ENCODE measurements at places on chromosomes 13 and 19.

- no peak for DNase-seq
Observed at GRCh38 chr19:1851654-1852580, 3.6 kb upstream of the REXO1 start.

- peak; percentile 47 for DNase-seq
Observed at GRCh38 chr13:42380420-42381164, 108.6 kb downstream of the AKAP11 start.

DNA sequence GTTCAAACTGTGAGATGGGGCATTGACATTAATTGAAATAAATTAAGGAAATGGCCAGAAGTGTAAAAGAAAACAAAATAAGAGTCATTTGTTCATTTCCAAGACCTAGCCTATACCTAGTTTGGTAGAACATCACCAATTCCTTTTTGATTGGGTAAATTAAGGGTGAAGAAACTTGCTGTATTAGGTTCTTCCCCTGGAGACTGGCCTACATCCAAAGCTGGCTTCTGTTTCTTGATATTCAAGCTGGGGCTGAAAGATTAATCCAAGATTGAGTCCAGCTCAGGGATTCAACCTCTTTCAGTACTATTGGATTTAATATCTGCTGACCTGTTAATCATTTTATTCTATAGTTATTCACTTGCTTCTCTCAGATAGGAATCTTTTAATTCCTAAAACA is 183.2 kb downstream of the GPC6 start:
- DNase-seq = no peak

GRCh38 chr13:108060111-108060510 is 155.2 kb downstream of the LIG4 start:
- no peak for DNase-seq

DNA sequence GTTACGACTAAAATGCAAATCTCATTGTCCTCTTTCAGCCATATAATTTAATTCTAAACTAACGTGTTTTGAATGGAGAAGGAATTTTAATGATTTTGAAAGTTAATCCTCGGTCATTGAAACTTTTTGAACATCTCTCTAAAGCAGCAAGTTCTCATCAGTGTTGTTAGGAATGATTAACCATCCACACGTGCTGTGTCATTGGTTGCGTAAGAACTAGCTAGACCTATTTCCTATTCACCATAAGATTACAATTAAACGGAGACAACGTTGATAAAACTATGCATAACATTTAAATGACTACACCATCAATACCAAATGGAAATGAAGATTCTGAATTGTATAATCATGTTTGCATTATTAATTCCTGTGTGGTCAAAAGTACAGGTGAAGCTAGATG is 155.6 kb upstream of the IRS2 start:
- no peak for DNase-seq

GRCh38 chr13:75390229-75390628 is 91.7 kb downstream of the TBC1D4 start:
- DNase-seq = no peak

GRCh38 chr13:71457645-71458044 is 409.4 kb downstream of the DACH1 start:
- no peak for DNase-seq

- DNase-seq = no peak
Observed at GRCh38 chr13:71610876-71611275, 256.1 kb downstream of the DACH1 start.

- DNase-seq = no peak
Observed at GRCh38 chr19:35898499-35898809, 1.9 kb downstream of the NFKBID start.

GRCh38 chr19:10639836-10640235 is 14.3 kb upstream of the ILF3 start:
- no peak for DNase-seq

DNA sequence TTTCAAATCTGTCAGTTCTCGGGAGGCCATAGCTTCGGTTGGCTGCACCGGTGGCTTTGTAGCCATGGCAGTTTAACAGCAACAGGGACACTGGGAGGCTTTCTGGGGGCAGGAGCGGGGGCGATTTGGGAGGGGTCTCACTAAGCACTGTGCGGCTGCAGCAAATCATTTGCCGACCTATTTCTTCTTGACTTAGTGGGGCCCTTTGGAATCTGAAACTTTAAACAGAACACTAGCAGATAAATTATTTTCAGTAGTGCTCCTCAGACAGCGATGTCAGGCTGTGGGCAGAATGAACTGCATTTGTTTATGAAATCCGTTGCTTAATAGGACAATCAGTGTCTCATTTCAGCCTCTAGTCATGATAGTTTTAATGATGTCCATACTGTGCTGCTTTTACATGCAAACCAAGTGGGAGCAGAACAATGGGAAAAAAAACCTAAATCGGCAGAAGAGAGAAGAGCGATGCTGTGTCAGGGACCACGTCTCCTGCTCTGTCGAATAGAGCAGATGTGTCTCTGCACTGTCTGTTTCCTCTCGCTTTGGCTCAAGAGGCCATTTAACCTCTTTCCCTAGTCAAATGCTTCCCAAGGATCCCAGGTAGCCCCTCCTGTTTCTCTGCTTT is 211.9 kb downstream of the OLFM4 start:
- DNase-seq = no peak

DNA sequence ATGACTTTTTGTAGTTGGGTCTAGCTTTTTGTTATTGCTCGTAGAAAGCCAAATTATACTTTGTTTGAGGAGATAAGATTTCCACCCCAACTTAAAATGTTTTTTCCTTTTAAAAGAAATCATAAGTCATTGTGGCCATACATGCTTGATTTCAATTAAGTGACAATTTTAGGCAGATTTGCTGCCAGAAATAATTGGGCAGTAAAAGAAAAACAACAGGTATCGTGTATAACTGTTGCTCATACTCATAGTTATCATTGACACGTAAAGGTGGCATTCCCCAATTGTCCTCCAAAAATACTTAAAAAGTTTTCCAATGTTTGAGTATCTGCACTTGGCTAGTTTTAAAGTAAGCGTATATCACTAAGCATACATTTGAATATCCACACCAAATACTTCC is 313.0 kb downstream of the TEX29 start:
- DNase-seq = no peak

DNA sequence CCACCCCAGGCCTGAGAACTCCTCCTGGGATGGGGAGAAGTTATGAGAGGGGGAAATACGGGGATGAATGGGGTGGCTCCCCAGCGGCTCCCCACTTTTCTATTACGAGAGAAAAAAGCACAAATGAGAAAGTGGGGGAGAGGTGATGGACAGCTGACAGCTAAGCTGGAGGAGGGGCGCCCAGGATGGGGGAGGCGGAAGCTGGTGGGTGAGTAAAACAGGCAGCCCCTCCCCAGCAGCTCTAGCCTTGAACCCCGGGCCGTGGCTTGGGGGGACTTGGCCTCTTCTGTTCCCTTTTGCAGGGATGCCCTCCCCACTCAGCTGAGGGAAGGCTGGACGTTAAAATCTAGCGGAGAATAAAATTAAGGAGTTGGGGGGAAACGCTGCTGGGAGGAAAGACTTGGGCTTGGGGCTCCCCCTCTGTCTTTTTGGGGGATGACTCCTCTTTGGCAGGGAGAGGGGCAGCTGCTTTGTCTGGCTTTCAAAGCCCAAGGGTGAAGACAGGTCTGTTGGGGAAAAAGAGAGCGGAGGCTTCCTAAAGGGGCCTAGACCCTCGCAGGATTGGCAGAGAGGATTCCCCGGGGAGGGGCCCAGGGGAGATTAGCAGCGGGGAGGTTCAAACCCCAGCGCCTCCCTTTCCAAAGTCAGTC is 1.4 kb upstream of the SAMD1 start:
- no peak for DNase-seq

Data from memory B cell (primary cell).